ENCODE measurements at places on chromosomes 3 and 15. TPM values are rescaled to one million over a fixed set of nuclear protein-coding genes. Genes with fewer than 3 reads are reported as not detected.

Gene TNIK
- total RNA-seq: 32.2 TPM

Gene CADM2
- not detected for total RNA-seq

DNA sequence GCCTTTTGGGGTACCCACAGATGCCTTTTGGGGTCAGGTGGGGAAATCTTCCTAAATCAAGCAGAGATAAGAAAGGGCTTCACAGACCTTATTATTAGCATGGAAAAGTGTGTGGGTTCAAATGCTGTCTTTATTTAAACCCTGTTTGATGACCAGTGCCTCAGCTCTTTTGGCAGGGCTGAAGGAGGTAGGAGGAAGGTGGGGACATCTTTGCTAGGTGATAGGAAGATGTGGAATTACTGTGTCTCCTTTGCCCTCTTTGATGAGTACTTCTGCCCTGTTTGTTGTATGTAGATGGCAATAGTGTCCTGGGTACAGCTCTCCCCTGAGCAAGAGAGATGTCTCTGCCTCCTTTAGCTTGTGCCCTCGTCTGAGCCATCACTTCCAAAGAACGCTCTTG is 333.3 kb upstream of the ROPN1 start:
- H3K27ac ChIP-seq: no peak overlapping the region
- no peaks in the 10 kb centered on the region for H3K27me3 ChIP-seq
- H3K36me3 ChIP-seq: no peaks in the 10 kb centered on the region
- DNase-seq: no peak

DNA sequence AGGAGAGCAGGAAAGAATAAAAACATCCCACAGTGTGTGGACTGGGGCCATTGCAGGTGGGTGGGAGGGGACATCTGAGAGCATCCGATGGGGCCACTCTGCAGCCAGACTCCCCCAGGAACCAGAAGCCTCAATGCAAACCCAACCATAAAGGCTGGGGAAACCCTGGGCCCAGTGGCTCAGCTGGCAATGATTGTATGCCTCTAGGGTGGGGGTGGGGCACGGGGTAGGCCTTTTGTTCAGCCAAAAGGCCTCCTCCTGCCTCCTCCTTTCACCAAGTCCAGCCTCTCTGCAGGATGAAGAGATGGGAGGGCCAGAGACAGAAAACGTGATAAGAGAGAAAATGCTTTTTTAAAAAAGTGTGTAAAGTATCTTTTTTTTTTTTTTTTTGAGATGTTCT is 45.5 kb upstream of the HERC1 start:
- no peaks in the 10 kb centered on the region for H3K27me3 ChIP-seq
- H3K4me3 ChIP-seq: no peak overlapping the region
- no peak overlapping the region for H3K27ac ChIP-seq
- H3K4me1 ChIP-seq: peaks cover 17% of the 10 kb centered on the region

GRCh38 chr15:65369212-65369547 is 8.6 kb downstream of the IGDCC3 start:
- no peak for DNase-seq
- H3K36me3 ChIP-seq: no peaks in the 10 kb centered on the region
- H3K27ac ChIP-seq: no peak overlapping the region
- H3K27me3 ChIP-seq: peaks cover 23% of the 10 kb centered on the region
- no peaks in the 10 kb centered on the region for H3K4me1 ChIP-seq

- peak overlapping the region; percentile 18 for H3K27ac ChIP-seq
- no peak overlapping the region for H3K4me3 ChIP-seq
- no peaks in the 10 kb centered on the region for H3K36me3 ChIP-seq
- DNase-seq: no peak
- H3K4me1 ChIP-seq: peaks cover 95% of the 10 kb centered on the region
Observed at GRCh38 chr3:128782282-128783146, 56.5 kb downstream of the RAB7A start.

GRCh38 chr15:48823237-48823636 is 12.4 kb upstream of the CEP152 start:
- H3K4me1 ChIP-seq: peaks cover 7% of the 10 kb centered on the region
- DNase-seq: no peak
- H3K4me3 ChIP-seq: no peak overlapping the region
- H3K27ac ChIP-seq: no peak overlapping the region

DNA sequence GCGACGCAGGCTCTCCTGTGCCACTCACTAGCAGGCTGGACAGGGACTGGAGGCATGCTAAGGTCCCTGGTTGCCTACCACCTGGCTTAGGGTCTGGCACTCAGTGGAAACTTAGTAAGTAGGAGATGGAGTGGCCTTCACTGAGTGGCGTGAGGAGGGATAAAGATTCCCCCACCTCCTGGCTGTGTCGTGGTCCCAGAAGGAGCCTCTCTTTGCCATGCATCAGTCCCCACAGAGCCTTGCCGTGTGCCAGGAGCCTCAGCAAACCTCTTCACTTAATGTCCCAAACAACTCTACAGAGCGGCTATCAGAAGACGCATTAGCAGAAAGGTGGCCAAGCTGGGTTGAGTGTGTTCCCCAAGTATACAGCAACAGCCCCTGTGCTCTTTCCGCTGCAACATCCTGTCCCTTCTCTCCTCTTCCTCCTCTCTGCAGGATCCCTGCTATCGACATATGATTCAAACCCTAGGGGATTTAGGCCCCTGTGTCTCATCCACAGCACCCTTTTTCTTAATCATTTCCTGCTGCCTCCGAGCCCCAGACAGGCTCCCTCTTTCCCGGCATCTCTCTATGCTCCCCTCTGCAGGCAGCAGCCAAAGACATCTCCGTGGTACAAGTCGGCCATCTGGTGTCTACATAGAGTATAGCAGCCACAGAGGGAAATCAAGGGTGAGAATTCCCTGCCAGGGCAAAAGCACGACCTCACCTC is 66.7 kb downstream of the SLC6A1 start:
- peak; percentile 49 for DNase-seq
- peaks cover 5% of the 10 kb centered on the region for H3K4me1 ChIP-seq
- H3K27me3 ChIP-seq: peaks cover 19% of the 10 kb centered on the region
- no peak overlapping the region for H3K27ac ChIP-seq
- H3K36me3 ChIP-seq: no peaks in the 10 kb centered on the region

GRCh38 chr15:39787479-39787878 is 4.8 kb upstream of the FSIP1 start:
- H3K4me3 ChIP-seq: no peak overlapping the region
- H3K4me1 ChIP-seq: peaks cover 52% of the 10 kb centered on the region
- no peak for DNase-seq
- peak overlapping the region; percentile 82 for H3K27ac ChIP-seq

DNA sequence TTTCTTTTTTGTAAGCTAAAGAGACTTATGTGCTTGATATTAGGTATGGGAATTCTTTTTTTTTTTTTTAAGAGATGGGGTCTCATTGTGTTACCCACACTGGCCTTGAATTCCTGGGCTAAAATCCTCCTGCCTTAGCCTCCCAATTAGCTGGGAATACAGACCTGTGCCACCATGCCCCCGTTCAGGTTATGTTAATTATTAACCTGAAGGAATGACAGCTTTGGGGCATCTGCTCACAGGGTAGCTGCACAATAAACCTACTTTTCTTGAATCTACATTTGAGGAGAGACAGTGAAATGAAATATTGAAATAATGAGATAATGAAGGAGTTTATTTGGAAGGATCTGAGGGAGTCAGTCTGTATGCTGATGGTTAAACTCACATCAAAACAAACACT is 158.2 kb upstream of the FAM3D start:
- H3K36me3 ChIP-seq: no peaks in the 10 kb centered on the region
- peaks cover 6% of the 10 kb centered on the region for H3K27me3 ChIP-seq
- no peak overlapping the region for H3K4me3 ChIP-seq
- no peaks in the 10 kb centered on the region for H3K4me1 ChIP-seq
- H3K27ac ChIP-seq: peak overlapping the region; percentile 25

GRCh38 chr3:14633819-14634424 is 17.6 kb upstream of the CCDC174 start:
- H3K27me3 ChIP-seq: peaks cover 33% of the 10 kb centered on the region
- no peaks in the 10 kb centered on the region for H3K36me3 ChIP-seq
- H3K4me1 ChIP-seq: no peaks in the 10 kb centered on the region
- H3K27ac ChIP-seq: no peak overlapping the region
- peak; percentile 64 for DNase-seq
- no peak overlapping the region for H3K4me3 ChIP-seq

DNA sequence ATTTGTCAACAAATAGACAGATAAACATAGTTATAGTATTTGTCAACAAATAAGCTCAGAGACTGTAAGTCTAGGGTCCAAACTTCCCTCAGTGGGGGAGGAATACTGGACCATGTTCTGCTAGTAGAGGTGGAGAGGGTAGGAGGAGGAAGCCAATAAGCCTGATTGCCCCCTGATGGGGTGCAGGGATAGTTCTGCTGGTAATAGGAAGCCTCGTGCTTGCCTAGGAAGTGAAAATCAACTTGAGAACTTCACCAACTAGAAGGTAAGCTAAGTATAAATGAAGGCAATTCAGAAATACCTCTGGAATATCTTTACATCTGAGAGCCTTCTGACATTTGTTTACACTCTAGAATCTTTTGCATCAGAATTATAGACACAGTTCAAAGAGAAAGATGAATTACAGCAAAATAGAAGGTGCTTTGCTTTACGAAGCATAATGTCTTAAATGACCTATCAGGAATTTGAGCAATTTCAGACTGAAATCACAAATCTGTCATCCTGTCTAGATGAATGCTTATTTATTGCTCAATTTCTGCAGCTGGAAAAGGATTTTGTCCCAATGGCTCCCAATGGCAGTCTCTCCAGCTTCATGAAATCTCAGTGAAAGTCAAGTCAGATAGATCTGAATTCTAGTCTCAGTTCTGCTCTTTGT is 225.6 kb upstream of the TBC1D5 start:
- H3K36me3 ChIP-seq: no peaks in the 10 kb centered on the region
- no peaks in the 10 kb centered on the region for H3K27me3 ChIP-seq
- no peak for DNase-seq
- H3K4me3 ChIP-seq: no peak overlapping the region
